ENCODE measurements at places on chromosomes 2 and 18.
A peak's percentile ranks its signal among the peaks of the same experiment; 100 is the strongest.

DNA sequence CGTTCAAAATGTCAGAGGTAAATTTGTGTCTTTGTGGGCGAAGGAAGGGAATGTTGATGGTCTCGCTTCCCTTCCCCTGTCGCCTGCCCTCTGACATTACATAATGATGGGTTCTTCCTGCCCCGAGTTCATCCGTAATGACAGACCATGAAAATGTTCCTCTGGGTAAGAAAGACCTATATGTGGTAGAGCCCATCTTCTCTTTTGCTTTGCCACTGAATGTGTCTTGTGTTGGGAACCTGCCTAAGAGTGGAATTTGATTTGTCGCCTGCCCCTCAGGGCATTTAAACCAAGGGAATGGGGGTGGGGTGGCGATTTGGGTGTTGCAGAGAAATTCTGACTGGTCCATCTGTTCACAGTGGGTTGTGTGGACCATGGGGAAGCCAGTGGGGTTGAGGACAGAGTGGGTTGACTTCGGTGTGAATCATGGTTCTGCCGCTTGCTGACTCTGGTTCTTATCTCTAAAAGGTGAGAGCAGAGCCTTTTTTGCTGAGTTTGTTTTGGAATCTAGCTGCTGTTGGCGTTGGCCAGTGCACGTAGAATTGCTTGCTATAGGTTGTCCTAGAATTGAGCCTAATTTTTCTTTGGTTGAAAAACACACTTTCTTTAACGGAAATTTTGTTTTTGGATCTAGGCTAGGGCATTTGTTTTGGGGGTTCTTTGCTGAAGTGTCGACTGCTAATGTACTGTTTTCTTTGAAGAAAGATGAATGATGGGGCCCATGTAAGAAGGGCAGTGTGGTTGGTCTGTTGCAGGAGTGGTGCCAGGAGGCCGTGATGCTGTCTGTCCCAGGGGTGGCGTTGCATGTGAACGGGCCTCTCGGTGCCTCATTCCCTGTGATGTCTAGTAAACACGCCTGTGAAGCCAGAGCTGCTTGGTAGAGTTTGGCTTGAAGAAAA, 1.3 kb downstream of the INPP4A start:
- no peak for DNase-seq

- DNase-seq = peak; percentile 77
These were observed 8.6 kb upstream of the INPP5D start for GRCh38 chr2:233051241-233052149.

DNA sequence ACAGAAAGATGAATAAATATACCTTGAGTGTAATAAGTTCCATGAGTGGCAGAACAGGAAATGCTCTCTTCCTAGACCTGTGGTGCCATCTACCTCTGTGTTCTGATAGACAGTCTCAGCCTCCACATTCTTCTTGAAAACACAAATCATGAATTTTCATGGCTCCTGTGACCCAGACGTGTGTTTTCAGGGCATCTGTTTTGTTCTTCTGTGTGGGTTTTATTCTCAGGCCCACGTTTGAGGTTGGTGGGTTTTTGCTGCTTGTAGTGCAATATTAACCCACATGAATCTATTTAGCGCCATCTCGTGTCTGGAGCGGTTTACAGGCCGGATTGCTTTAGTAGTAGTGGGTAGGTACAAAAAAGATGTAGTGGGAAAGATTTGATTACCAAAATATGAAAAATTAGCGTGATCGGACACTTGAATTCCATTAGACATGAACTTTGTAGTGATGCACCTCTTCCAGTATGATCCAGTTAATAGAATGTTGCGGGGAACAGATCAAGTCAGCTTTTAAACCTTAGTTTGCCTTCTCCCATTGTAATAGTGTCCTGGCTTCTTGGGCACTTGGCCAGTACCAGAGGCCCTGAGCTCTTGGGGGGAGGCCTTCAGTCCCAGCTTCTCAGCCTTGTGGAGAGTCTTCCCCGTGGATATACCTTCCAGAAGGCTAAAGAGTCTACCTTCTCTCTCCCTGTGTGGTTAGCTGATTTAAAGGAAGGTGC, 256.5 kb downstream of the TPGS2 start:
- peak; percentile 30 for DNase-seq

DNA sequence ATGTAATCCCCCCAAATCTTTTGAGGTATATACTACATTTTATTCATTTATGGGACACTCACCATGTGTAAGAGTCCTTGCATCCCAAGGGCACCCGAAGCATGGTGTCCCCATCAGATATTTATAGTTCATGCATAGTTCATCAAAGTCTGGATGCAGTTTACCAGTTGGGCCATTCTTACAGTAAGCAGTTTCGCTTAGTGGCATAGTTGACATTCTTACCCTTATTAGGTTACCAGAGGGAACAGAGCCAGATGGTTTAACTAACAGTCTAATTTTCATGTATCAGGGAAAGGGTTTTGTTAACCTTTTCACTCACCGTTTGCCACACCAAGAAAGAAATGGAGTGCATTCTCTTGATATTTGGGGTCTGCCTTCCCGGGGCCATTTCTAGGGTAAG, 7.1 kb downstream of the ZNF407 start:
- DNase-seq = no peak

DNA sequence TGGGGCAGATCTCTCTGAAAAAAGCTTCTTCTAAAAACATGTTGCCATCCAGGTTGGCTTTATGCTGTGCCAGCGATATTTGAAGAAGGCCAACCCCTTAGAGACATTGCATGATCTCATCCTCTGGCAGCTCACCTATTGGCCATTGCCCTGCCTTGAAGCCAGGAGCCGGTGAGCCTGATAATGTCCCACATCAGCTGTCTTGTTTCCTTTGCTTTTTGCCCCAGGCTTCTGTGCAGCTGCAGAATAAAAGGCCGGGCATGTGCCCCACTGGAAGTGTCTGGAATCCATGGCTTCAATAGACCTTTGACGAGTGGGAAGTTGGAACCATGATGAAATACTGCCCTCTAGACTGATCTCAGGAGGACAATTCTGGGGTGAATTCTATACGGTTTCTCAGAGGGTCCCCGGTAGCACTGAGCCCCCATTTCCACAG, 523.5 kb upstream of the ZEB2 start:
- DNase-seq = no peak

- DNase-seq = peak; percentile 34
These were observed 195.7 kb upstream of the FANCL start for GRCh38 chr2:58436872-58437271.

Data from RWPE1 (cell line).